ENCODE measurements at places on chromosomes 16 and 17. TPM values are rescaled to one million over a fixed set of nuclear protein-coding genes. Genes with fewer than 3 reads are reported as not detected.
A peak's percentile ranks its signal among the peaks of the same experiment; 100 is the strongest.

The HIGD1B gene
- not detected for total RNA-seq

DNA sequence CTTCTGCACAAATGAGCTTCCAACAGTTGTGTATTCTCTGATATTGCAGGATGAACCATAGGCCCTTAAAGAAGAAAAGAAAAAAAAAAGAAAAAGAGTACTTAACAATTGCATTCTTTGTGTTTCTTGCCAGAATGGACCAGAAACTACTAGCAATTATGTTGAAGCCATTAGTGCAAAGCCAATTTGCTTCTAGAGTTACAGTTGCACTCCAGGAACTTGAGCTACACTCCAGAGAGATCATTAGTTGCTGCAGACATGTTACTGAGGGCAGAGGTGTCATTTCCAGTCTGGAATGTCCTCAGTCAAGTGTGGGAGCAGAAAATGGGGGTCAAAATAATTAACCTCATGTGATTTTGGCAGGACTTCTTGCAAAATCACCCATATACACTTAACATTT, 85.6 kb upstream of the CCL2 start:
- peaks cover 15% of the 10 kb centered on the region for H3K4me1 ChIP-seq
- H3K27ac ChIP-seq: no peak overlapping the region
- H3K27me3 ChIP-seq: no peaks in the 10 kb centered on the region
- H3K4me3 ChIP-seq: no peak overlapping the region
- H3K36me3 ChIP-seq: no peaks in the 10 kb centered on the region
- no peak for DNase-seq

DNA sequence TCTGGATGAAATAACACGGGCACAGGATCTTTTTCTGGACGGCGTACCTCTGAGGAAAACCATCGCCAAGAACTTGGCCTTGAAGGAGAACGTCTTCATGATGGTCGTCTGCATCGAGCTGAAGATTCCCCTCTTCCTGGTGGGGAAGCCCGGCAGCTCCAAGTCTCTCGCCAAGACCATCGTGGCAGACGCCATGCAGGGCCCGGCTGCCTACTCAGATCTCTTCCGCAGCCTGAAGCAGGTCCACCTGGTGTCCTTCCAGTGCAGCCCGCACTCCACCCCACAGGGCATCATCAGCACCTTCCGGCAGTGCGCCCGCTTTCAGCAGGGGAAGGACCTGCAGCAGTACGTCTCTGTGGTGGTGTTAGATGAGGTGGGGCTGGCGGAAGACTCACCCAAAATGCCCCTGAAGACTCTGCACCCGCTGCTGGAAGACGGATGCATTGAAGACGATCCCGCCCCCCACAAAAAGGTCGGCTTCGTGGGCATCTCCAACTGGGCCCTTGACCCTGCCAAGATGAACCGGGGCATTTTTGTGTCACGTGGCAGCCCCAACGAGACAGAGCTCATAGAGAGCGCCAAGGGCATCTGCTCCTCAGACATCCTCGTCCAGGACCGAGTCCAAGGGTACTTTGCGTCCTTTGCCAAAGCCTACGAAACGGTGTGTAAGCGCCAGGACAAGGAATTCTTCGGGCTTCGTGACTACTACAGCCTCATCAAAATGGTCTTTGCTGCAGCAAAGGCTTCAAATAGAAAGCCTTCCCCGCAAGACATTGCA, 68.3 kb upstream of the ENDOV start:
- H3K4me1 ChIP-seq: no peaks in the 10 kb centered on the region
- H3K27me3 ChIP-seq: no peaks in the 10 kb centered on the region
- peaks cover 91% of the 10 kb centered on the region for H3K36me3 ChIP-seq

DNA sequence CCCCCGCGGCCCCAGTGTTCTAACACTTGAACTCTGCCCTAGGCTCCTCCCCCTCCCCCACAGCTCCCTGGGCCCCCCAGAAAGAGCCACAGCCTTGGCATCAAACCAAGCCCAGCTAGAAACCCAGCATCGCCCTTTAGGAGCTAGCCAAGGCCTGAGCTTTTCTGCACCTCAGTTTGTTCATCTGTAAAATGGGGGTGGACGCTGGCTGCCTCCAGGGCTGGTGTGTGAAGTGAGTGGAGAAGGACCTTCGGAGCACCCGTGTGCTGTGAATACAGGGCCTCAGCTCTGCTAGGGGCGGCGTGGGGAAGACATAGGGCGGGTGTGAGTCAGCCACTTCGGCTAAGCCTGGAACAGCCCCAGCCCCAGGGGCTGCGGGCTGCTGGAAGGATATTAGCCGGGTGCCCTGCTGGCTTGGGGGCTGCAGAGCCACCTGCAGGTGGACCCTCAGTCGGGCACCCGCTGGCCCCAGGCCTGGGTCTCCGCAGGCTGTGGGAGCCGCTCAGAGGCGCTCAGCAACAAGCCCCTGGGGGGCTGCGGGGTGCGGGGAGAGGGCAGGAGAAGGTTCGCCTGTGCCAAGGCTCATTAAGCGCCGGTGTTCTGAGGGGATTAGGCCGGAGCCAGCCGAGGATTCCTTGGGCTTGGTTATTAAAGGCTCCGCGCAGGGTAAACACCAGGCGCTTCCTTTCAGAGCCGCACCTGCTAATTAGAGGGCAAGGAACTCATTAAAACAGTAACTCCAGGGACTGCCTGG, 217.0 kb upstream of the CIBAR2 start:
- no peak overlapping the region for H3K4me3 ChIP-seq
- no peak overlapping the region for H3K27ac ChIP-seq
- peaks cover 10% of the 10 kb centered on the region for H3K4me1 ChIP-seq
- no peaks in the 10 kb centered on the region for H3K27me3 ChIP-seq
- DNase-seq: no peak

GRCh38 chr17:56594320-56595107, 1.0 kb downstream of the NOG start:
- H3K27ac ChIP-seq: no peak overlapping the region
- H3K27me3 ChIP-seq: no peaks in the 10 kb centered on the region
- H3K4me3 ChIP-seq: no peak overlapping the region
- H3K36me3 ChIP-seq: no peaks in the 10 kb centered on the region
- peaks cover 42% of the 10 kb centered on the region for H3K4me1 ChIP-seq

GRCh38 chr16:11410376-11411058, 65.3 kb downstream of the RMI2 start:
- no peaks in the 10 kb centered on the region for H3K27me3 ChIP-seq
- peak; percentile 41 for DNase-seq
- H3K27ac ChIP-seq: no peak overlapping the region
- H3K36me3 ChIP-seq: no peaks in the 10 kb centered on the region
- no peak overlapping the region for H3K4me3 ChIP-seq

GRCh38 chr16:1991948-1992703, 2.4 kb downstream of the SYNGR3 start:
- peaks cover 24% of the 10 kb centered on the region for H3K4me1 ChIP-seq
- no peak overlapping the region for H3K4me3 ChIP-seq
- peaks cover 14% of the 10 kb centered on the region for H3K27me3 ChIP-seq
- DNase-seq: peak; percentile 83

The SLC5A10 gene
- not detected for total RNA-seq

DNA sequence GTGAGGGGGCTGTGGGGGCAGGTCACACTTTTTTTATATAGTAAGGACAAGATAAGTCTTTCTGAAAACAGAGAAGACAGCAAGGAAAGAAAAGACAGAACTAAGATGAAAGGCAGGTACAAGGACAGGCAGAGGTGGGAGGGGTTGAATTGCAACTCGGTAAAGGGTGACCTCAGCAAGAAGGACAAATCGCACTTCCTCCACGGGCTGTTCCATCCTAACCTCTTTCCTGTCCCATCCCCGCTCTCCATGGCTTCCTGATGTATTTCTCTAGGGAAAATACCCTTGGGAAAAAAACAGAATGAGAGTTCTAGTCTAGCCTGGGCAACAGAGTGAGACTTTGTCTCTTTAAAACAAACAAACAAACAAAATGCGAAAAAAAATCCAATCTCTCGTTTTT, 57.3 kb downstream of the ARHGAP17 start:
- H3K27ac ChIP-seq: no peak overlapping the region
- DNase-seq: no peak
- H3K4me3 ChIP-seq: no peak overlapping the region

DNA sequence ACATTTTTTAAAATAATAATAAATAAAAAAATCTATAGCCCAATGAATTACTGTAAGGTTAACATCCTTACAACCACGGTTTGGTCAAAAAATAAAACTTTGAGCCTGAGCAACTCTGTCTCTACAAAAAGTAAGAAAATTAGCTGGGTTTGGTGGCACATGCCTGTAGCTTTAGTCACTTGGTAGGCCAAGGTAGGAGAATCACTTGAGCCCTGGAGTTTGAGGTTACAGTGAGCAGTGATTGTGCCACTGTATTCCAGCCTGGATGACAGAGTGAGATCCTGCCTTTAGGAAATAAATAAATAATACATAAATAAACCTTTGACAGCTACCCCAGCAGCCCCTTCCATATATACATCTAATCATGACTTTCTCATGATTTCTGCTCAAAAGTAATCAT, 26.9 kb upstream of the PHAF1 start:
- no peak for DNase-seq
- H3K27me3 ChIP-seq: no peaks in the 10 kb centered on the region
- H3K27ac ChIP-seq: no peak overlapping the region
- no peaks in the 10 kb centered on the region for H3K36me3 ChIP-seq
- no peak overlapping the region for H3K4me3 ChIP-seq
- H3K4me1 ChIP-seq: peaks cover 4% of the 10 kb centered on the region

The MYO15A gene
- 2.0 TPM for total RNA-seq

The MYL11 gene
- total RNA-seq: not detected

The OTOA gene
- not detected for total RNA-seq

- no peak overlapping the region for H3K4me3 ChIP-seq
- H3K27me3 ChIP-seq: no peaks in the 10 kb centered on the region
- no peak for DNase-seq
- no peak overlapping the region for H3K27ac ChIP-seq
- H3K4me1 ChIP-seq: peaks cover under 1% of the 10 kb centered on the region
Measured at GRCh38 chr17:32904891-32905290, 23.1 kb upstream of the TMEM98 start.

The ZPBP2 gene
- total RNA-seq: not detected

DNA sequence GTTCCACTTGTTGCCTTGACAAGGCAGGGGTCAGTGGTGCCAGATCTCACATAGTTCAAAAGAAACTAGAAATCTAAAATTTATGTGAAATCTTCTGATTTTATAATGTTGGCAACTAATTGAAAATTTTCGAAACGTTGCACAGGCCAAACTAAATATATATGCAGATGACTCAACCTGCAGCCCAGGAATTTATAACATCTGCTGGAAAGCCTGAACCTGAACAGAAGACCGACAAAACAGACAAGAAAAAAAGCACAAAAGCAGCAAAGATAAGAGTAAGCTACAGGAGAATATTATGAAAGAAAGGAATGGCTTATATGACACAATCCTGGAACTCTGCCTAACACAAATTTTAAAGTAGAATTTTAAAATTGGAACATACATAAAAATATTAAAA, 207.6 kb downstream of the CEP112 start:
- H3K27me3 ChIP-seq: no peaks in the 10 kb centered on the region
- H3K4me3 ChIP-seq: no peak overlapping the region
- no peaks in the 10 kb centered on the region for H3K4me1 ChIP-seq
- no peak for DNase-seq

DNA sequence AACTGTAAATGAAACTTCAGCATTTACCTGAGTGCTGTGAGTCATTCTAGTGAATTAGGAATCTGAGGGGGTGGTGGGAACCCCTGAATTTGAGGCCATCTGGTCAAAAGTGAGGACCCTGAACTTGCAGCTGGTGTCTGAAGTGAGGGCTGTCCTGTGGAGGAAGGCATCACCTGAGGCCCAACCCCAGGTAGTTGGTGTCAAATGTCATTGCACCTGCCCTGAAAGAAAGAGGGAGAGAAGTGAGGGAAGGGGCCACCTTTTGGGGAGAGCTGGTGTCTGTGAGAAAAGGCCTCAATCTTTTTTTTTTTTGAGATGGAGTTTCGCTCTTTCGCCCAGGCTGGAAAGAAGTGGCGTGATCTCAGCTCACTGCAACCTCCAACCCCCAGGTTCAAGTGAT, 12.5 kb upstream of the PRPSAP1 start:
- H3K4me3 ChIP-seq: no peak overlapping the region
- H3K4me1 ChIP-seq: no peaks in the 10 kb centered on the region
- DNase-seq: no peak
- no peaks in the 10 kb centered on the region for H3K27me3 ChIP-seq
- no peak overlapping the region for H3K27ac ChIP-seq

- peaks cover 7% of the 10 kb centered on the region for H3K36me3 ChIP-seq
- no peaks in the 10 kb centered on the region for H3K27me3 ChIP-seq
- no peak overlapping the region for H3K4me3 ChIP-seq
- H3K27ac ChIP-seq: peak overlapping the region; percentile 95
- H3K4me1 ChIP-seq: peaks cover 64% of the 10 kb centered on the region
Measured at GRCh38 chr17:48051706-48052486, 3.7 kb downstream of the NFE2L1 start.

The CLEC18B gene
- total RNA-seq: 0.67 TPM

DNA sequence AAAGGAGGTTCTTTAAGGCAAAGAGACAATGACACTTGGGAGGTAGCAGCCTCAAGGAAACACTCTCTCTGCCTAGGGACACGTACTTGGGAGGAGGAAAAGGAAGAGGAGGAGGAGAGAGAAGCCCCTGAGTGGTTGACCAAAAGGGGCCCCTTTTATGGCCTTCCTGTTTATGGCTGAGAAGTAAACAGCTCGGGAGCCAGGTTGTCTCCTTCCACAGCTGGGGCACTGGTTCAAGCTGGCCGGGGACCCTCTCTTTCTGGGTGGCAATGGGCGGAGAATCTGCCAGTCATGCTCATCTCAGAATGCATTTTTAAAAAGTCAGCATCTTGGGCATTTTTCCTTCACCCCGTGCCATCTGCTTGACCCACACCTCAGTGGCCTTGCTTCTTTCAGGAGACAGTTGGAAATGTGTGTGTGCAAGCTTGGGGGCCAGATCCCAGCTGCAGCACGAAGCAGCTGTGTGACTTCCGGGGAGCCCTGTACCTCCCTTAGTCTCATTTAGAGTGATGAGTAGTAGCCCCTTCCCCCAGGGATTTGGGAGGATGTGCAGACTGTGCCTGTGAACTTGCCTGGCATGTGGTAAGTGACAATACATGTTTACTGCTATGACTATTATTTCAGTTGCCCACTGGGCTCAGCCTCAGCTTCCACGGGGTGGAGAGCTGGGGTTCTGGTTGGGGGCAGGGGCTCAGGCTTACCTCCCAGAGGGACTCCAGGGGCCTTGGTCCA, 33.8 kb upstream of the SALL1 start:
- no peaks in the 10 kb centered on the region for H3K36me3 ChIP-seq
- no peak overlapping the region for H3K4me3 ChIP-seq
- no peaks in the 10 kb centered on the region for H3K27me3 ChIP-seq
- no peak for DNase-seq
- no peak overlapping the region for H3K27ac ChIP-seq

DNA sequence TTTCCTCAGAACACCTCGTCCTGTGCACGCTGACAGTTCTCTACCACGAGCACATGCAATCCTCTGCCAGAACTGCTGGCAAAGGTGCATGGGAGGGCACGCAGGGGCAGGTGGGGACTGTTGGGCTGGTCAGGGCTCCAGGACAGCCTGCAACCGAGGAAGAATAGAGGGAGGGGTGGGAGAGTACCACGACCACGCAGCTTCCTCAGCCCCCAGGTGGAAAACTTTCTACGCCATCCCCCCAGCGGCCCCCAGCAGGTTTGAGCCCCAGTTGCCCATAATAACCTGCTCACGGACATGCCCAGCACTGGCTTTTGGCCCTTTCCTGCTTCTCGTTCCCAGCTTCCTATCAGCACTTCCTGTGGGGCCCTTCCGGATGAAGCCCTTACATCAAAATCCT, 199.3 kb downstream of the C16orf95 start:
- no peaks in the 10 kb centered on the region for H3K27me3 ChIP-seq
- H3K4me3 ChIP-seq: no peak overlapping the region

GRCh38 chr17:73575470-73576221, 68.6 kb downstream of the SDK2 start:
- DNase-seq: no peak
- H3K4me1 ChIP-seq: no peaks in the 10 kb centered on the region
- H3K36me3 ChIP-seq: no peaks in the 10 kb centered on the region
- H3K27ac ChIP-seq: no peak overlapping the region

- no peaks in the 10 kb centered on the region for H3K27me3 ChIP-seq
- no peaks in the 10 kb centered on the region for H3K4me1 ChIP-seq
- H3K4me3 ChIP-seq: no peak overlapping the region
- DNase-seq: no peak
- no peak overlapping the region for H3K27ac ChIP-seq
Measured at GRCh38 chr16:85428899-85429775, 184.0 kb upstream of the GSE1 start.
